ENCODE measurements at places on chromosomes 3 and 15. TPM values are rescaled to one million over a fixed set of nuclear protein-coding genes. Genes with fewer than 3 reads are reported as not detected.

The NR2E3 gene
- total RNA-seq, result 1.2 TPM

The SNRPN gene
- 188 TPM for total RNA-seq

The FOXB1 gene
- not detected for total RNA-seq

The GOLGA6L4 gene
- 3.0 TPM for total RNA-seq

The DLL4 gene
- 28.3 TPM for total RNA-seq

The SPSB4 gene
- total RNA-seq, result 10.9 TPM

Data from metanephros (tissue), 2 donors.